ENCODE measurements at places on chromosomes 5 and 9.

- no peak for DNase-seq
Observed at GRCh38 chr5:32044434-32044833, 129.7 kb downstream of the GOLPH3 start.

- DNase-seq, result no peak
Observed at GRCh38 chr5:9188131-9188530, 357.7 kb downstream of the SEMA5A start.

GRCh38 chr5:94420885-94421284 is 197.5 kb downstream of the KIAA0825 start:
- DNase-seq, result no peak

DNA sequence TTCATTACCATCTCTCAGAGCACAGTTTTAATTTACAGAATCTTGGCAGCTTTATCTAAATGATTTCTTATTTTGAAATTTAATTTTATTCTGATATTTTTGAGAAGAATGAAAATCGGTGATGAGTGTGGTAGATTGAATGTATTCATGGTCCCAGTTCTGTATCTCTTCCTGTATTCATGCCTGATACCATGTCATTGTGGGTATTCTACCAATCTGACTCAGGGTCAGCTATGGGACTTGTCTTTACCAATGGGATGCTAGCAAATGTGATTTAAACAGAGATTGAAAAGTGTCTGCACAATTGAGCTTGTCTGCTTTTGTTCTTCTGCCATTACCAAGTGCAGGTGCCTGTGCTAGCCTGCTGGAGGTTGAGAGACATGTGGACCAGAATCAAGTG is 17.8 kb upstream of the ZNF618 start:
- no peak for DNase-seq

GRCh38 chr5:31921852-31922305 is 252.2 kb downstream of the GOLPH3 start:
- DNase-seq, result no peak

- DNase-seq, result no peak
Observed at GRCh38 chr9:93459432-93459847, 6.1 kb upstream of the FAM120AOS start.

DNA sequence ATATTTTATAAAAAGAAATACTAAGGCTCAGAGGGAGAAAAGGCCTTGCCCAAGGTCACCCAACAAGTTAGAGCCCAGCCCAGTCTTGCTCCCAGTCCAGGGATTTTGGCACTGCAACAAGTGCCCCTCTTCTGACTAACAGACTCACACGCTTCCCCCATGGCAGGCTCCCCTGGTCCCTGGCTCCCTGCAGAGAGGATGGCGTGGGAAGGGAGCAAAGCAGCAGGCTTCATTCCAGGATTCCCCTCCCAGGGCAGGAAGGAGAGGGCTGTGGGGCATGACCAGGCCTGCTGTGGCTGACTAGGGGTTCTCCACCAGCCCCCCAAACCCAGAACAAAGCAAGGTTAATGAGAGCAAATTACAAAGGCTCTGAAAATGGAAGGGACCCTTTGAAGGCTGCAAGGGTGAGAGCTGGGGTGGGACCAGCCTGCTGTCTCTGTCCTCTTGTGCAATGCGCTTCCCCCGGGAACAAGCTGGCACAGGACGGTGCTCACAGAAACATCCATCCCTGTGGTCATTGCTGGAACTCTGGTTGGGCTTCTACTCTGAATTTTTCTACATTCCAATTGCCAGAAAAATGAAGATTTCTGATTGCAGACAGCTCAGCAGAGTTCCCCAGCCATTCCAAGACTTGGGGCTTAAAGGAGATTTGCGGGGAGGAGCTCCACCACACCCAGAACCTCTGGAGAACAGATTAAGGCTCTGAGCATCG is 37.1 kb upstream of the FAT2 start:
- no peak for DNase-seq

GRCh38 chr5:156174225-156174624 is 152.7 kb upstream of the SGCD start:
- DNase-seq, result no peak

Data from activated CD8-positive, alpha-beta memory T cell treated with anti-CD3 and anti-CD28 coated beads for 1 hour (primary cell).